KG1 (cell line): ENCODE measurements at places on chromosomes 5 and 9.

DNA sequence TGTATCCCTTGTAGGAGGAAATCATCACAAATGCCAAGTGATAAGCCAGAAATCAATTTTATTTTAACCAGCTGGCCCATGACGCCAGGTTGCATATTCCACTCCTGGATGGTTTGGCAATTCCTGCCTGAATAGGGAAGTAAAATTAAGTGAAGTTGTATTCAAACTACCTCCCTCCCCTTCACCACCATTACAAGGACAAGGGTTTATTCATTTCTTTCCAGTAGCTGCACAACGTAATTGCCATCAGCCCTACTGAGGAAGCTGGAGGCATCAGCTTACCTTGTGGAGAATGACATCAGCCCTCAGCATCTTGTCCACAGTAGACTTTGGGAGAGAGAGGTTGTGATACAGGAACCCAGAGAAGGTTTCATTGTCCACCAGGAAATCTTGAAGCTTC is 66.6 kb downstream of the ABCA1 start:
- no peak for DNase-seq

DNA sequence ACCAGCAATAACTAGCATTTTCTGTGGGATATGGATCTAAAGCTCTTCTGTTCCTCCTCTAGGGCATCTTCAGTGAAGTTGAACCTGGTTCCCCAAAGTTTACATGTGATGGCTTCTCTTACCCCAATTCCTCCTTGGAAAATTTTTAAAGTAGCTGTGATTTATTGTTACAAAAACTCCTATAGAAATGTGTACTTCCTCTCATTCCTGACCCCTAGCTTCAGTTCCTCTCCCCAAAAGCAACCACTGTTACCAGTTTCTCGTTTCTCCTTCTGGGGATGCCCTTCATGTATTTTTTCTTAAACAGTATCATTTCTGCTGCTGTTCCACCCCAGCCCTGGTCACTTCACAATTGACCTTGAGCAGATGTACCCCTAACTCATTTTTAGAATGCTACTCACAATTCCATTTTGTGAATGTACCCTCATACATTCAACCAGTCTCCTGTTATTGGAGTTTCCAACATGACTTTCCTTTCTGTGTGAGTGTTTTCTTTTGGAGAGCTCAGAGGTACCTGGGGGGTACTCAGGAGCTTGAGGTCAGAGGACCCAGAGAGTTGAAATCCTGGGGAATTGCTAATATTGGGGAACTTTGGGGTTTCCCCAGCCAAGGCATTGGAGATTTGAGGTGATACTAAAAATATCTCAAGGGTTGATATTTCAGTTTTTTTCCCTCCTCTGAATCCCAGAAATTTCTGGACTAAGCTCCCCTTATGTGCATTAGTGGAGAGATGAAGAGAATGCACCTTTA is 18.6 kb upstream of the GLRX start:
- DNase-seq, result no peak

GRCh38 chr5:81172710-81173109 is 60.4 kb upstream of the CKMT2 start:
- DNase-seq, result no peak

DNA sequence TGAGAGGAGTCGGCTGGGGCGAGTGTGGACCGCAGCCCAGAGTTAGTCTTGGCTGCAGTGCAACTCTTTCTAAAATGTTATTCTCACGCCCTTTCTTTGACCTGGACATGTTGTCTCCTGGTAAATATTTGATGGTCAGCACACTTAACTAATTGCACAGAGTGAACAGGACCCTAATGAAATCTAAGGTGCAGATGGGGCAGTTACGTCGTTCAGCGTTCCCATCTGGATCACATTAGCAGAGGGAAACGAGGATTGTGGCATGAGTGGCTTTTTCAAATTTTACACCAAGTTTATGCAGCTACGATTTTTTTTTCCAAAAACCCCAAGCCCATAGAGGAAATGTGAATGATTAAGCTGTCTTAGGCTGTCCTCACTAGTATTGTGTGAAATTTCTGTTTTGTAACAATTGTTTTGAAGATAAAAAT is 483 bp downstream of the C9orf85 start:
- no peak for DNase-seq

DNA sequence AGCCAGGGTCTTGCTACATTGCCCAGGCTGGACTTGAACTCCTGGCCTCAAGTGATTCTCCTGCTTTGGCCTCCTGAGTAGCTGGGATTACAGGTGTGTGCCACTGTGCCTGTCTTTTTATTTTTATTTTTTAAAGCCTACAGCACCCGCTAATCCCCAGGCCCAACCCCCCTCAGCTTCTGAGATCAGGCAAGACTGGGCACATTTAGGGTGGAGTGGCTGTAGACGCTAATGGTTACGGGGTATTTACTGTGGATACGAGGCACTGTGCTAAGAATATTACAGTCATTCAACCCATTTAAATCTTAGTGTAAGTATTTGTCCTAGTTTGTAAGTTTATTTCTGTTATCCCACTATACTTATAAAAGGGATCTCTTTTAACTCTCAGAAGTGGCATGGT is 175.2 kb downstream of the FANCC start:
- DNase-seq, result no peak

DNA sequence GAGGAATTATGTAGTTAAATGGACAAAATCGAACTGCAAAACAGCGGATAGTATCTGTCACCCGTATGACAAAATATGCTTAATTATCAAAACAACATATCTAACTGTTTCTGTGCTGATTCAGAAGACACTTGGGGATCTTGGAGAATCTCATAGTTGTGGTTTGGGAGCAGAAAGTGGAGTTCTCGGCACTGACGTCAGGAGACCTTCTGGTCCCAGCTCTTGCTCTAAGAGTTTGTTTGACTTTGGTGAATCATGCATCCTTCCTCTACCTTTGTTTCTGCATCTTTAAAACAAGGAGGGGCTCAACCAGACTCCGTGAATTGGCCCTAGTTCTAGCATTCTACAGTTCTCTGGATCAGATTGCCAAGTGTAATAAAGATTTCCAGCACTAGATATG is 37.0 kb upstream of the TAF1L start:
- DNase-seq, result no peak

- DNase-seq, result no peak
Observed at GRCh38 chr5:13331585-13331984, 612.9 kb downstream of the DNAH5 start.

DNA sequence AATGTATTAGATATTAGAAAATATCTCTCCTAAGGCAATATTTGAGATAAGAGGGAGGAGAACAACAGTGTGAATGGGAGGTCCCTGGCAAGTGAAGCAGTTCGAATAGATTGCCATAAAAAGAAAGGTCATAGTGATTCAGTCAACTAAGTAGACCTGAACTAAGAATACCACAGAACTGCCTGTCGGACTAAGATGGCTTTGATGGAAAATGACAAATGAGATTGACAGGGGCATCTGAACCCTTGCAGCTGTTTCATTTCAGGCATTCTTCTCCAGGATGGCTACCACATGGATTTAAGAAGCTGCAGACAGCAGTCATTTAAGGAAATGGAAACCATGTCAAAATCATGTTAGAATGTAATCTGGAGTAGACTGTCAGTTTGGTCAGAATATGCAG is 308.4 kb upstream of the MEF2C start:
- no peak for DNase-seq

DNA sequence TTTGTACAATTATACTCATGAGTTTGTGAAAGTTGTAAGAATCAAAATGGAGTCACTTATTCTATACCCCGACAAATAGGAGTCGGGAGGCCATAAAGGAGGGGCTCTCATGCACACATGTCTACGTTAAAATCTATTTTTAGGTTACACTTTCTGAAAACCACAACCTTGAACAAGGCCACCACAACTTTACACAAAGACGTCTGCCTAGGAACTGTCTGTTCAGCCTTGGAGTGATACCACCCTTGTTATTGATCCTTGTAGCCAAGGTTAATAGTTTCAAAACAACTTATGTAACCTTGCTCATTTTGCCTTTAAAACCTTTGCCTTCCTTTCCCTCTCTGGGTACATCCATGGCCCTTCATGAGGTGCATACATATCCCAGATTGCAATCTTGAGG is 4.1 kb upstream of the NDFIP1 start:
- no peak for DNase-seq

DNA sequence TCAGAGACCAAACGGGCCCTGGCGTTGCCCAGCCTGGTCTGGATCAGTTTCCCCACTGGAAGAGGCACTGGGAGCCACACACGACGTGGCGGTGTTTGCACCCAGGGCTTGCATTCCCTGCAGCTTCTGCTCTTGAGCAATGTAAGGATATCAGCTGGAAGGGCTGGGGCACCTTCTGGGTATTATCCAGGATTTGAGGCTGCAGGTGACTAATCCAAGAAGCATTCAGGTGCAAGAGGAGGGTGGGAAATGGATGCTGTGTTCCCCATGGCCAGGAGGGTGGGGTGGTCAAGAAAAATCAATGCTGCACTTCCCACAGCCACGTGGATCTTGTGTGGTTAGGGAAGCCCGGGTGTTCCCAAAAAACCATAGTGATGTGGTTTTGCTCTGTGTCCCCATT is 430.9 kb downstream of the IRX2 start:
- no peak for DNase-seq

- no peak for DNase-seq
Observed at GRCh38 chr9:93952119-93952783, 2.9 kb downstream of the BARX1 start.

GRCh38 chr5:35781181-35781790 is 75.4 kb upstream of the IL7R start:
- no peak for DNase-seq

- DNase-seq, result no peak
Observed at GRCh38 chr5:87770601-87771121, 357.9 kb upstream of the CCNH start.

GRCh38 chr9:122200960-122201595 is 27.7 kb downstream of the LHX6 start:
- no peak for DNase-seq
